ENCODE measurements at places on chromosomes 7 and 10.
A peak's percentile ranks its signal among the peaks of the same experiment; 100 is the strongest.

DNA sequence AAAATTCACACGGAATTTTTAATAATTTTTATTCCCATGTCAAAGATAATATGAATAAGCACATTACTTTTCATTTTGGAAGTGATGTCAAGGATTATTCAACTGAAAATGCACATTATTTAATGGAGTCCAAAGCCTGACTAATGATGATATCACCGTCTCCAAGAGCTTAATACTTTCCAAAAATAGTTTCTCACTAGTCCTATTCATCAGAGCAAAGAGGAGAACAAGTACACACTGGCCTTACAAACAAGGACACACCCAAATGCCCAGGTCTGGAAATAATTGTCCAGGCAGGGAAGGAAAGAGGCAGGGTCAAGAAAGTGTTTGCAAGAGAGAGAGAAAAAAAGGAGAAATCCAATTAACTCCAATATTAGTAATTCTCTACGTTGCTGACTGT, 216.8 kb upstream of the CCDC6 start:
- ATAC-seq = peak; percentile 48

- no peak for ATAC-seq
Observed at GRCh38 chr10:74018241-74018640, 20.3 kb downstream of the VCL start.

GRCh38 chr7:43072530-43072929, 39.9 kb upstream of the HECW1 start:
- no peak for ATAC-seq

DNA sequence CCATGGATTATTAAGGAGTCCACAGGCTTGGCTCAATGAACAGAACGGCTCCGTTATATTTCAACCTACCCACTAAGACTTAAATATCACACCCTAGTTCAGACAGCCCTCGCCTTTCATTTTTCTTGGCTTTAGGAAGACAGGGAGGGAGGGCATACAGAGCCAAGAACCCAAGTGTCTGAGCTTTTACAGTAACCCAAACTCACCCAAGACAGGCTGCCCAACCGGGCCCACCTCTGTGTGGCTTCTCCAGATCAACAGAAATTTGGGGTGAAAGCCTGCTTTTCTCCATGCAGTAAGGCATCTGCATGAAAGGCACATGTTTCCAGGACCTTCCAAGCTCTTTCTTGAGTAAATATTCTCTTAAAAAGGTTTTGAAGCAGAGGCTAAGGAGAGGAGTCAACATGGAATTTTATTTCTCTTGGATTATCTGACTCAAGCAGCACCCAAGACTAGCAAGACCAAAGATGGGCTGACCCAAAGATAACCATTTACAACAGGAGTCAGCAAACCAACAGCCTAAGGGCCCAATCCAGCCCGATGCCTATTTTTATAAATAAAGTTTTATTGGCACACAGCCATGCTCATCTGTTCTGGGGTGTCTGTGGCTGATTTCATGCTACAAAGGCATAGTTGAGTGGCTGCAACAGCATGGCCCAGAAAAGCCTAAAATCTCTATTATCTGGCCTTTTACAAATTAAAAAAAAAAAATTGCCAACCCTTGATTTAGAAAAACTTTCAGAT, 90.1 kb downstream of the KCNMA1 start:
- no peak for ATAC-seq

GRCh38 chr10:63866075-63866746, 345.0 kb downstream of the REEP3 start:
- peak; percentile 98 for ATAC-seq

DNA sequence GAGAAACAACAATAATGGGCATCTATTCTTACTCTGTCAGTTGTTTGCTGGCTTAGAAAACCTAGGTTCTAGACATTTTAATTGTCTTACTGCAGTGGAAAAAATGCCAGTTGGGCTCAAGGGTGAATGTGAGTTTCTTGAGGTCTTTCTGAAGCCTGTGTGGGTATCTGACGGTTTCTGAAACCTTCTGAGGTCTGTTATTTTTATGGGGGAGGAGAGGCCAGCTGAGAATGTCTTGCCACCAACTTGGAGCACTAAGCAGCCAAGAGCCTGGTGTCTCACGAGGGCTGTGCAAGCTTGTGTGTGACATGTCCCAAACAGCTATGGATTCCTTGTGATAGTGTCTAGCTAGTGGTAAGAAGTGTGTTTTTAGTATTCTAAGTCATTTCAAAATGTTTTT, 24.2 kb upstream of the DDC start:
- no peak for ATAC-seq

- no peak for ATAC-seq
Observed at GRCh38 chr10:16698461-16698860, 118.8 kb downstream of the RSU1 start.

GRCh38 chr7:100572281-100572948, 1.3 kb downstream of the SAP25 start:
- ATAC-seq = no peak

- peak; percentile 32 for ATAC-seq
Observed at GRCh38 chr10:30705101-30705624, 75.6 kb upstream of the LYZL2 start.

DNA sequence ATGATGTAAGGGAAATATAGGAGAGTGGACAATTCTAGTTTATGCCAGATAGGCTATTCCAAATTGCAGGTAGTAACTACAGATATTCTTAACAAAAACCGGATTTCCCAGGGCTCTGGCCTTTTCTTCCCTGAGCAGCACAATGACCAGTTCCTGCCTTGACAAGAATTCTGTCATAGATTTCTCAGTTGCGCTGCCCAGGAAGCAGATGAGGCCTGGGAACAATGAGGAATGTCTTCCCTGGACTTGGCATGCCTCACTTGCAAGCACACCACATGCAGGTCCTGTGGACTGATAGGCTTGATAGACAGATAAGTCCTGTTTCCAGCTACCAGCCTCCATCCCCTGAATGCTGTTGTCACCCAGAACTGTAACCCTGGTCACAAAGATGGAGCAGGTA, 174.5 kb upstream of the PRSS58 start:
- no peak for ATAC-seq

- ATAC-seq = peak; percentile 95
Observed at GRCh38 chr10:3172446-3173170, at the start of gene PITRM1. PITRM1 (minus strand) TSS chr10:3172782; CDS start chr10:3172772, 10 bp downstream.

- no peak for ATAC-seq
Observed at GRCh38 chr7:146982482-146982881, 865.9 kb downstream of the CNTNAP2 start.

DNA sequence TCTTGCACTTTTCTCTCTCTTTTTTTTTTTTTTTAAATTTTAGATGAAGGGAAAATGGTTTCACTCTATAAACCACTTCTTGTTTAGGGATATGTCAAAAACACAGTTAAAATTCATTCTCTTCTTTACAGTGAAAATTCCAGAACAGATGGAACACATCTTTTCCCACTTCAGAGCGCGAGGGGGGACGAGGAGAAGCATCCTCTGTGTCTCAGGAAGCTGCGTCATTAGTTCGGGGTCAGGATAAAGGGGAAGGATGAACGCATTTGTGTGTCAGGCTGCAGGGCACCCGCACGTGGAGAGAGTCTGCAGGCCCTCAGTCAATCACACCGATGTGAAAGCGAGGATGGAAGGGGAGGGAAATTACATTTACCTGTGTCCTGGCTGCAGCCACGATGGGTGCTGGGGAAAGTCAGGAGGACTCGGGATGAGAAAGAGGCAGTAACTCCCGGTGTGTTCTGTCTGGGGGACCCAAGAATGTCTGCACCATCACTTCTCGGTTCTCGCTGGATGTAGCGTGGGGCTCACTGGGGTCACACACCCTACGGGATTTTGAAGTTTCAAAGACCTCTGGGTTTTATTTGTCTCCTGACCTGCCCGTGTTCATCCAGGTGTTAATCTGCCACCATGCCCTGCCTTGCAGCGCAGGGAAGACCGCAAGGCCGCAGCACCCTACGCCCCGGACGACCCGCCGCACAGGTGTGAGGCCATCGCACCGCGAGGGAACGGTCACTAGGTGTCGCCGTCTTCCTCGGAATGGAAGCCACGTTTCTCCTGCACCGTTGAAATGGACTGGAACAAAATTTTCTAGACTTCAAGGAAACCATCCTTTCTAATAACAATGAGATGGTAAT, 66.7 kb upstream of the PITRM1 start:
- ATAC-seq = peak; percentile 46

- ATAC-seq = no peak
Observed at GRCh38 chr7:107051376-107051775, 6.9 kb downstream of the PRKAR2B start.

DNA sequence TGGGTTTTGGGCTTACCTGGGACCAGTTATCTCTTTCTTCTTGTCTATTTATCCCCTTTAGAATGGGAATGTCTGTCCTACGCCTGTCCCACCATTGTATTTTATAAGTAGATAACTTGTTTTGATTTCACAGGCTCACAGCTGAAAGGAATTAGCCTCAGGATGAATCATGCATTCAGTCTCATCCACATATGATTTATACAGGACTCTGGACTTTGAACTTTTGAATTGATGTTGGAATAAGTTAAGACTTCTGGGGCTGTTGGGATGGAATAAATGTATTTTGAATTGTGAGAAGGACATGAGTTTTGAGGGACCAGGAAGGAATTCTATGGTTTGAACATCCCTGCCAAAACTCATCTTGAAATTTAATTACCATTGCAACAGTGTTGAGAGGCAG, 112.6 kb downstream of the AMPH start:
- no peak for ATAC-seq

- ATAC-seq = no peak
Observed at GRCh38 chr7:139767561-139767982, 10.2 kb downstream of the HIPK2 start.

GRCh38 chr7:40782836-40783235, 648.0 kb downstream of the SUGCT start:
- ATAC-seq = no peak

DNA sequence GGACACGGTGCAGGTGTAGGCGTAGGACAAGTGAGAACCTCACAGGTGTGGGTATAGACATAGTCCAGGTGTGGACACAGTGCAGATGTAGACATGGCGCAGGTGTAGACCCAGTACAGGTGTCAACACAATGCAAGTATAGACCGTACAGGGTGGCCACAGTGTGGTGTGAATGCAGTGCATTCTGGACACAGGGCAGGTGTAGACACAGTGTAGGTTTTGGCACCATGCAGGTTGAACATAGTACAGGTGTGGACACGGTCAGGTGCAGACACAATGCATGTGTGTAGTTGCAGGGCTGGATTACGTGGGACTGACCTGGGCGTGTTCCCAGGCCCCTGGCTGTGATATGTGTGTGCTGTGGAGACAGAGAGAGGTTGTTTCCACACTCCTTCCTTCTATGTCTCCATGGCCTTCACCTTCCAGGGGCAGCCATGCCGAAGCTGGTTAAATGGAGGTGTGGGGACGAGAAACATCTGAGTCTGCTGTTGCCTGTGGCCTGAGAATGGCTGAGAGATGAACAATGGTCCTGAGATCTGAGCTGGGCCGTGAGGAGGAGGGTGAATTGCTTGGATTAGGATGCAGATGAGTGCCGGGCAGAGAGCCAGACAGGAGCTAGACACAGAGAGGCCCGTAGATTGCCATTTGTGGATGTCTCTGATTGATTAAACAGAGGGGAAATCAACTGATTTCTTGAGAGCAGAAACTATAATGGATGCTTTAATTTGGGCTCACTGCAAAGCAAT, 343.9 kb upstream of the SHH start:
- ATAC-seq = peak; percentile 15

GRCh38 chr10:117674646-117675045, 132.1 kb downstream of the EMX2 start:
- ATAC-seq = no peak

DNA sequence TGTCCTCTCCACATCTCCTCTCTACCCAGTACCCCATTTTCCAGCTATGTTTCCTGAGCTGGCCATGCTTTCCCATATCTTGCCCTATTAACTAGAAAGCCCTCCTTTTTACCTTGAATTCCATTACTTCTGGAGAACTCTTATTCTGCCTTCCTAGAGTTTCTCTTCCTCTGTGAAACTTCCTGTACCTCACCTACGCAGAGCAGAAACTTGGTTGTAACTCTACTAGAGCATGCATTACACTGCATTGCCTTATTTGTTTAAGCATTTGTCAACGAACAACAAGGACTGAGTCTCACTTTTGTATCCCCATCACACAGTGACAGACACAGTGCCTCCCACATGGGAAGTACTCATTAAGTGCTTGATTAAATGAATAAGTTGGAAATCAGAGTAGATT, 36.4 kb downstream of the VCL start:
- ATAC-seq = no peak

- no peak for ATAC-seq
Observed at GRCh38 chr10:11720260-11720741, 21.9 kb upstream of the ECHDC3 start.

- peak; percentile 36 for ATAC-seq
Observed at GRCh38 chr7:26398756-26399509, 107.3 kb downstream of the SNX10 start.

- no peak for ATAC-seq
Observed at GRCh38 chr7:142720172-142720773, 29.0 kb upstream of the PRSS1 start.

DNA sequence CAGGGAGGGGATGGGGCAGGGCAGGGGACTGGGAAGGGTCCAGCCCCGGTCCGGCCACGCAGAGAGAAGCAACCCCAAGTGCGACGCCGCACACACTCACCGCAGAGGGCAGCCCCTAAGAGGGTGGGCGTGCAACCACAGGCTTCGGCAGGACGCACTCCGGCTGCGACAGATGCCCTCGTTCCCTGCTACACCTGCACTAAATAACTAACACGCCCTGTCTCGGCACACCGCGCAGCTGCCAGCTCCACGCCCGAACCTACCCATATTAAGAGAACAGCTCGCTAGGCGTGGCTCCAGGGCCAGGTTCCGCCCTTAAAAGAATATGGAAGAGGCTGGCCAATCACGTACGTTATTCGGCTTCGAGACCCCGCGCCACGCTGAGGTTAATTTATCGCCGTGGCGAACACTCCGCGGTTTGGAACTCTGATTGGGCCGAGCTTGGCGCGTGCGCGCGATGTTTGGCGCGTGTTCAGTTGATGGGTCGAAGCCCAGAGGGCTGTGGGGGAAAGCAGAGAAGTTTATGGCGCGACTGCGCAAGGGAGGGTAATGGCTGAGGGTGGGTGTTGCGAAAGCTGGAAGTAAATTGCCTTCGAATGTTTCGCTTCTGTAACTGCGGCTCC, 91.1 kb downstream of the OR13A1 start:
- no peak for ATAC-seq

- no peak for ATAC-seq
Observed at GRCh38 chr10:123943307-123943706, 51.7 kb upstream of the CPXM2 start.

DNA sequence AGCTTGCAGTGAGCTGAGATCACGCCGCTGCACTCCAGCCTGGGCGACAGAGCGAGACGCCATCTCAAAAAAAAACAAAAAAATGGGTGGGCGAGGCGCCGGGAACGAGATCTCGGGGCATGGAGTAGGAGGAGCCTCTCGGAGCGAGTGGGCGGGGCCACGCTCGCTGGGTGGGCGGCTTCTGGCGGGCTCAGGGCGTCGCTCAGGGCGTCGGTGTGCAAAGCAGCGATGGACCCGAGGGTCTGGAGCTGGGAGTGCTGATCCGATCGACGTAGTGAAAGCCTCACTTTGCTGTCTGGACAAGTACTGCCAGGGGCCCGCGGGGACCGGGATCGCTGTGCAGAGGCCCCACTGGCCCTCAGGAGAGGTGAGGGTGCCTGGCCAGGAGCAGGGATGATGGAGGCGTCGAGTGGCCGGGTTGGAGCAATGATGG, 22.6 kb upstream of the AMZ1 start:
- ATAC-seq = no peak

- no peak for ATAC-seq
Observed at GRCh38 chr7:32119790-32120196, 49.6 kb upstream of the PDE1C start.
